GM20000 (cell line): ENCODE measurements at places on chromosomes 13 and 19.
A peak's percentile ranks its signal among the peaks of the same experiment; 100 is the strongest.

DNA sequence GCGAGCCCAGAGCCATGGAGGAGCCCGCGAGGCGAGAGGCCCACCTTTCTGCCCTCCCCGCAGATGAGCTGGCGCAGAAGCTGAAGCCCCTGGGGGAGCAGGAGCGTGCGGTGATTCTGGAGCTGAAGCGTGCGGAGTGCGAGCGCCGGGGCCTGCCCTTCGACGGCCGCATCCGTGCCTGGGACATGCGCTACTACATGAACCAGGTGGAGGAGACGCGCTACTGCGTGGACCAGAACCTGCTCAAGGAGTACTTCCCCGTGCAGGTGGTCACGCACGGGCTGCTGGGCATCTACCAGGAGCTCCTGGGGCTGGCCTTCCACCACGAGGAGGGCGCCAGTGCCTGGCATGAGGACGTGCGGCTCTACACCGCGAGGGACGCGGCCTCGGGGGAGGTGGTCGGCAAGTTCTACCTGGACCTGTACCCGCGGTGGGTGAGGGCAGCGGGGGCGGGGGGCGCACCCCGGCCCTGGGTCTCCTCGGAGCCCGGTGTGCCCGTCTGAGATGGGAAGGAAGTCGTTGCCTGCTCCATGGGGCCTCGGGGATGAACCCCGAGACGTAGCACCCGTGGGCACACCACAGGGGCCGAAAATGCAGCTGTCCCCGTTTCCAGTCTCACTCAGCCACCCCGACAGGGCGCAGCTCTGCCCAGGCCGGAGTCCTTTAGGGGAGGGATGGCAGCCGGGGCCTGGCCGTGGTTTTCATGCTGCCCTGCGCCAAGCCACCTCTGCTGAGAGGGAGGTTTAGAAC lies 12.1 kb upstream of the ZNF554 start:
- DNase-seq, result peak; percentile 21

- no peak for DNase-seq
Measured at GRCh38 chr13:43266936-43267615, 243.7 kb downstream of the DNAJC15 start.

- DNase-seq, result peak; percentile 83
Measured at GRCh38 chr19:3135961-3136683, at the start of gene GNA15. Gene GNA15, plus strand, starts transcription at chr19:3136033. Its CDS starts 418 bp downstream, at chr19:3136451.

DNA sequence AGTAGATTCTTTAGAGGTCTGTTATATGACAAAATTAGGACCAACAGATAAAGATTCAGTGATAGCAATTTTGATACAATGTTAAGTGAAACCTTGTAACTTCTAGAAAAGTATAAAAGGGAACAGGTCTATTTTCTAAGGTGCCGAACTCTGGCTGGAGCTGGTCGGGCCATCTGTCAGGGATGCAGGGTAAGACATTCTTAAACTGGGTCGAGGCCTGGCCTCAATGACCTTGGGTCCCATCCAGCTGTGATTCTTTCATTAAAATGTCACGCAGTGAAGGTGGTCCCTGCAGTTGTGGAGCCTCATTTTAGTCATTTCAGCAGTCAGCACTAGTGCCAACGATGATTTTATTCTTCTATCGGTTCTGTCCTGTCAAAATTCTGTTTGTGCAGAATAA lies 271.9 kb upstream of the SPRY2 start:
- no peak for DNase-seq
